ENCODE measurements at places on chromosomes 7 and 10. TPM values are rescaled to one million over a fixed set of nuclear protein-coding genes. Genes with fewer than 3 reads are reported as not detected.

DNA sequence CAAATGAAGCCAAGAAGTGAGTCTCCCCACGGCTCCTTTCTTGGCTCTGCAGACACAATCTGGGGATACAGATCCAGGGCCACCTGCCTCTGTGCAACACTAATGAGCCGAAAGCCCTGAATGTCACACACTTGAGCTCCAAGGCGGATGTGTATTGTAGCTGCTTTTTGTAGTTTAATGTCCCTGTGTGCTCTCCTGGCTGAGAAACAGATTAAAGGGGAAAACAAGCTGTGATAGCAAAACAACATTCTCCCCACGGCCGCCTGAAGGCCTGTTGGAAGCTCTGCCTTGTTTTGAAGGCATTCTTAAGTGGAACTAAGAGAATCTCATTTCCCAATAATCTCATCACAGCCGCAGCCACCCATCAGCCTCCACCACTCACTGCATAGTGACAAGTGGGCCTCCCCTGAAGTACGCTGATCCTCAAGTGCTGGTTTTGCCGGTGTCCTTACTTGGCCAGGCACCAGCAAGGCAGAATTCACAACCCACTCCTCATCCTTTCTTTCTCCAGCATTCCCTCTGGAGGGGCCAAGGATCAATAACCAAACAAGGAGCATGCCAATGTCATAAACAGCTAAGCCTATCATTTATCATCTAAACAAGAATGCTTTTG, 44.4 kb upstream of the AMPH start:
- no peak overlapping the region for H3K4me3 ChIP-seq
- H3K27ac ChIP-seq: no peak overlapping the region
- DNase-seq: no peak
- 0 out of 2 replicates have a peak, but pooled peaks cover 2% of the 10 kb centered on the region for H3K27me3 ChIP-seq
- no peaks in the 10 kb centered on the region for H3K36me3 ChIP-seq
- H3K4me1 ChIP-seq: no peaks in the 10 kb centered on the region

DNA sequence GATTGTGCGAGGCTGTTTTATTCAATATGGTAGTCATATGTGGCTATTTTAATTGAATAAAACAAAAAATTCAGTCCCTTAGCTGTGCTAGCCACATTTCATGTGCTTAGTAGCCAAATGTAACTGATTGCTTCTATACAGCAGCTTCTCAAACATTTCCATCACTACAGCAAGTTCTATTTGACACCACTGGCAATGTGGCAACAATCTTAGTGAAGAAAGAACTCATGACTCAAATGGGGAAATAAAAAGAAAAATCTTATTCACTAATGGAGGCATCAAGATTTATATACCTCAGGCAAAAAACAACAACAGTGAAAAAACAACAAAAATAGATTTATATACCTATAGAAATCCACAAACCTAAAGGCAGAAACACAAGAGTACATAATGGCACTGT, 17.9 kb downstream of the SEM1 start:
- no peak overlapping the region for H3K27ac ChIP-seq
- H3K27me3 ChIP-seq: no peaks in the 10 kb centered on the region
- H3K4me1 ChIP-seq: no peaks in the 10 kb centered on the region
- peaks cover 43% of the 10 kb centered on the region for H3K36me3 ChIP-seq

GRCh38 chr7:106613279-106613678, 47.7 kb downstream of the CCDC71L start:
- H3K27me3 ChIP-seq: no peaks in the 10 kb centered on the region
- H3K27ac ChIP-seq: no peak overlapping the region
- no peak for DNase-seq
- H3K4me1 ChIP-seq: no peaks in the 10 kb centered on the region

GRCh38 chr7:757741-758163, 30.7 kb upstream of the PRKAR1B start:
- no peak overlapping the region for H3K4me3 ChIP-seq
- H3K27me3 ChIP-seq: no peaks in the 10 kb centered on the region
- no peak for DNase-seq
- H3K36me3 ChIP-seq: no peaks in the 10 kb centered on the region
- H3K4me1 ChIP-seq: no peaks in the 10 kb centered on the region

DNA sequence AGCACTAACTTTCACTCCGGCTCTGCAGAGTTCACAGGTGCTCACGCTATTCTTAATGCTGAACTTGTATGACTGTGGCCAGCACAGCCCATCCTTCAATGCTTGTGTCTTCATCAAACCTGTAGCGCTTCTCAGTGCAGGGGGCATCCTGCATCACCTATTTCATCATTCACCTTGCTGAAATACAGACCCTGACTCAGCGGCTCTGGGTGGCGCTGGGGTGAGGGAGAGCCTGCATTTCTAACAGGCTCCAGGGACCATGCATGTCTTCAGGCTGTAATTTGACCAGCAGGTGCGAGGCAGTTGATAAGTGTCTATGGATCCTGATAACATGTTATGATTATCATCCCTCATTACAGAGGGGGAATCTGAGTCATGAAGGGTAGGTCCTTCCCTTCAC, 89.3 kb downstream of the VOPP1 start:
- H3K27ac ChIP-seq: no peak overlapping the region
- no peak for DNase-seq
- H3K4me1 ChIP-seq: peaks cover 48% of the 10 kb centered on the region
- H3K27me3 ChIP-seq: no peaks in the 10 kb centered on the region

DNA sequence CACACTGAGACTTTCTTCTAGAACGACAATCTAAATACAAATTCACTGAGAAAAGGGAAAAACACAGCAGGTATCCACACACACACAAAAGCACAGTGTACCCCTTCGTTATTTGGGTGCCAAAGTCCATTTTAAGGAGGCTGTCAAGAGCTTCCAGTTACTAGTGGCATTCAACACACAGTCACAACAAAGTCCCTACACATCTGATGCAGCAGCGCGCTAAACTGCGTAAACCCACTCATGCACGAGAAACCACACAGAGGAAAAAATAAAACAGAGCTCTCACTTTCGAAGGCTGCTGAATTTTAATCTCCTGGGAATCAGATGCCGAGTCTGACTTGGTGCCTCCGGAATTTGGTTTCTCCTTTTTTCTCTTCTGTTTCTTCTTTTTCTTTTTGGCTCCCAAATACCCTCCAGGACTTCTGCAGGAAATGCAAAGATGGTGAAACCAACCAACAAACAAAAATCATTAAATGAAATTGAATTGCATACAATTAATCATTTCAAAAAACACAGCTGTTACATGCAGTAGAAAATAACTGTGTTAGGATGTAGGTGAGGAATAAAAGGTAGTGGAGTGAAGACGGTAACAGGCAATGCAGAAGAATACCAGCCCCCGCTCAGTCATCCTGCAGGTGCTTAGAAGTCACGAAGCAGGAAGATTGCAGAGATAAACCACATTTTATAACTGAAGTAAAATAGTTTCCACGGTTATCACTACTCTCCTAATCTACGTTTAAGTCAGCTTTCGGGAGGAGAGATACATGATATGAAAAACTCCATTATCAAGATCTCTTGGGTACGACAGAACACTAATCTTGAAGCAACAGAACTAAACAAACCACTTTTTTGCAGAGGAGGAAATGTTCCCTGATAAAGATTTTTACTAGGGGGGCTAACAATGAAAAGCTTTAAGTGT, 27.1 kb downstream of the NMT2 start:
- H3K27me3 ChIP-seq: no peaks in the 10 kb centered on the region
- H3K4me1 ChIP-seq: no peaks in the 10 kb centered on the region
- H3K4me3 ChIP-seq: no peak overlapping the region
- H3K36me3 ChIP-seq: no peaks in the 10 kb centered on the region

- H3K4me1 ChIP-seq: no peaks in the 10 kb centered on the region
- DNase-seq: no peak
- no peaks in the 10 kb centered on the region for H3K27me3 ChIP-seq
- H3K27ac ChIP-seq: no peak overlapping the region
Observed at GRCh38 chr10:123640016-123640535, 26.1 kb upstream of the GPR26 start.

- no peaks in the 10 kb centered on the region for H3K4me1 ChIP-seq
- no peaks in the 10 kb centered on the region for H3K36me3 ChIP-seq
- no peak overlapping the region for H3K4me3 ChIP-seq
- peak; percentile 15 for DNase-seq
Observed at GRCh38 chr10:117896517-117896916, 150.2 kb downstream of the RAB11FIP2 start.

DNA sequence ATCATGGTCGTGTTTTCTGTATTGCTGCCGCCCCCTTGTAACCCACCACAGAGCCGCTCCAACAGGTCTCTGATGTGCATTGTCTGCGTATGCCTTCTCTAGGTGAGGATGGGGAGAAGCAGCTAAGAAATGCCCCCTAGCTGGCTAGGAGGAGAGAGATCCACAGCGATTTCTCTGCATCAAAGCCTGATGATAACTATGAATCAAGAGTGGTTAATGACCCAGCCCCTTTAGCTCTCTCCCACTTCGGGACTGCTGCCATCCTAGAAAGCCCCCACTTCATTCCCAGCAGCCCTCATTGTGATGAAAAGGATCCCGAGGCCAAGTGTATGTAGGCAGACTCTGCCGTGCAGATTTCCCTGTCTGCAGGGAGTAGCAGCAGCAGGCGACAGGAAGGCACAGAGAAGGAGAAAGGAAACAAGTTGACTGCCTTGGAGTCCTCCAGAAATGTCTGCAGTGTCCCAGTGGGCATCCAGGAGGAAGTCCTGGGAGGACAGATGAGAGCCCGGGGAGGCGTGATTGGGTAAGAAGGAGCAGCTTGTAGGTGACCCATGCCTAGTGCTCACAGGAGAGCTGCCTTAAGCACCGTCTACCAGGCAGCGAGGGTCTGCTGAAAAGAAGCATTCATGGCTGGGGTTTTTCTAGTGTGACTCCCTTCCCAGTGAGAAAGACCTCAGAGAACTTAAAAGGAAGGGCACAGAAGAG, 2.9 kb downstream of the PLXNA4 start:
- H3K27ac ChIP-seq: no peak overlapping the region
- no peaks in the 10 kb centered on the region for H3K4me1 ChIP-seq
- H3K4me3 ChIP-seq: no peak overlapping the region
- H3K27me3 ChIP-seq: no peaks in the 10 kb centered on the region

The BUD31 gene
- total RNA-seq: 132 TPM

The SPDYE9 gene
- not detected for total RNA-seq

The FFAR4 gene
- total RNA-seq: not detected

Measured in SJCRH30 (cell line).